Hippocampal formation (tissue), 2 donors: ENCODE measurements at places on chromosomes 2 and 18.
A peak's percentile ranks its signal among the peaks of the same experiment; 100 is the strongest.

DNA sequence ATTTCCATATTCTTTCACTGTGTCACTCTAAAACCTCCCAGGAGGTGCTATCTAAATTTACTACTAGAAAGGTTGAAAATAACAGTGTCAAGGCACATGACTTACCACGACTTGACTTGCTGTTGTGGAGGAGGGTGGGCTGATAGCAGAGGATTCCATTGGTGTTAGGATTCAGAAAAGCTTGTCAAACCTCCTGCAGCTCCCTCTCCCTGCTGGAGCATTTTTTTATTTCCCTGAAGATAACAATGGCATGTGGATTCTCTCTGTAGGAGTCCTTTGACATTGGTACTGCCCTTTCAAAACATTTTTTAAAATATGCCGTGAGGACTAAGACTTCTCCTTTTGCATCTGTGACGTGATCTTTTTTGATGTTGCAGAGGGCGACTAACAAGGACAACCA, 696.9 kb upstream of the GYPC start:
- no peak for DNase-seq

- no peak for DNase-seq
These were observed 108.5 kb downstream of the MAP2 start for GRCh38 chr2:209532321-209532720.

DNA sequence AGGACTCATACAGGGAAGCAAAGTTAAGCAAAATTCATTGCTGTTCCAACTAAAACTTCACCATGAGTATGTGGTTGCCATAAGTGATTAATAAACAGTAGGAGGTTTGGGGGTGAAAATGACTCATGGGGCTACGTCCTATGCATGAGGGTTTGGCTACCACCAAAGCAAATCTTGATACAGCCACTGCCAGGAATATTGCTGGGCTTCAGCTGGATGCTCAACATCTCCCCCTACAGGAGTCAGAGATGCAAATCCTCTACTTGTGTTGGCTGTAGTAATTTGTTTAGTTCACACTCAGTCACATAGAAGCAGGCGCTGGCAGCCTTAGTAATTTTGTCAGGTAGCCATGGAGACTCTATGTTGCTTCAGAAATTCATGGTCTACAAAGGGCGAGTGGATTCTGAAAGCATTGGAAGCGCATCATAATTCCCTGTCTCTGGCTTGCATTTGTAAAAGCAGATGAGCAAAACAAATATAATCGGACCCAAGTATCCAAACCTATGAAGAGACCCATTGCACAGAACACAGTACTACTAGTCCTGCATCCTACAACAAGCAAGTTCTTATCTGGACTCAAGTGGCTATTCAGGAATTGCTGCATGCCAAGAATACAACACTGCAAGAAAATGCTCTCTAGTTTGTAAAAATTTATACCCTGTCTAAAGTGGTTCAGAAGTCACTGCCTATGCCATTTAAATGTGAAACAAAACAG, 76.0 kb downstream of the CD28 start:
- peak; percentile 40 for DNase-seq

GRCh38 chr2:179272406-179273192, 8.0 kb upstream of the SESTD1 start:
- DNase-seq: peak; percentile 20

GRCh38 chr2:102342888-102343287, 12.7 kb upstream of the IL18R1 start:
- no peak for DNase-seq

DNA sequence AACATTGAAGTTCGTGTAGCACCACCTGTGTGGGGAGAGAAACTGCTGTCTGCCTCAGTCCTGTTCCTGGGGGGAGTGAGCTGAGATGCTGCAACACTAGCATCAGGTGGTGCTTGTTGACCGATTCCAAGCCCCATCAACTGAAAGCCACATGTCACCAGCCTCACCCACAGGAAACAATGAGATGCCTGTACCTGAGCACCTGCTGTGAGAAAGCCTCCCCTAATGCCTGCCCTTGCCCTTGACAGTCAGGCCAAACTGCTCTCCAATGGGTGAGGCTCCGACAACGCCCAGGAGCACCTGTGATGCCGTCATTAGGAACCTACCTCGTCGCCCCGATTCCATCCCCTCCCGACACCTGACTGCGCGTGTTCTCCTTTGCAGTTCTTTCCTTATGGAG, 104.6 kb downstream of the SMC6 start:
- no peak for DNase-seq

- DNase-seq: no peak
These were observed 22.3 kb downstream of the INO80D start for GRCh38 chr2:206063635-206064034.

DNA sequence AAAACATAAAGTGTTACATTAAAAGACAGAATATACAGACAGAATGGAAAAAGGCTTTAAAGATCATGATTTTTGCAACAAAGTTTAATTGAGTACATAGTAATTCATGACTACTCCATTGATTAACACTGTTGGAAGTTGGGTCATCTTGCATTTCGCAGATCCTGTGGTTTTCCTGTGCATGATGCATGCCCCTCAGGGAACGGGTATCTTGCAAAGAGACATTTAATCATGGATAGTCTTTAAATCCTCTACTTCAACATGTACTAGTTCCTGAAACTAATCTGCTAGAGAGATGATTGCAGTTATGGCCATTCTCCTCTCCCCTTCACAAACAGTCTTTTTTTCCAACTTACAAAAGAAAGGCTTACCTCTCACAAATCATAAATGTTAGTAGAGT, 155.6 kb upstream of the DSEL start:
- no peak for DNase-seq

- no peak for DNase-seq
These were observed 189.8 kb downstream of the GULP1 start for GRCh38 chr2:188481474-188481873.

- DNase-seq: no peak
These were observed 38.0 kb downstream of the SLC4A1AP start for GRCh38 chr2:27701676-27702075.

- no peak for DNase-seq
These were observed 80.2 kb upstream of the GCFC2 start for GRCh38 chr2:75790814-75791467.
